ENCODE measurements at places on chromosomes 12 and 14.

GRCh38 chr12:58386136-58386535 lies 444.8 kb downstream of the ATP23 start:
- no peak for DNase-seq

GRCh38 chr12:92987846-92988621 lies 58.9 kb upstream of the EEA1 start:
- no peak for DNase-seq

GRCh38 chr12:120007272-120007671 lies 18.2 kb downstream of the BICDL1 start:
- DNase-seq = no peak

GRCh38 chr12:85152311-85152729 lies 116.2 kb downstream of the LRRIQ1 start:
- DNase-seq = no peak

- DNase-seq = no peak
Observed at GRCh38 chr14:21518725-21519124, 7.4 kb downstream of the SALL2 start.

- DNase-seq = no peak
Observed at GRCh38 chr14:89912667-89913211, 41.8 kb downstream of the EFCAB11 start.

- DNase-seq = no peak
Observed at GRCh38 chr14:75426332-75427125, 1.3 kb upstream of the JDP2 start.

DNA sequence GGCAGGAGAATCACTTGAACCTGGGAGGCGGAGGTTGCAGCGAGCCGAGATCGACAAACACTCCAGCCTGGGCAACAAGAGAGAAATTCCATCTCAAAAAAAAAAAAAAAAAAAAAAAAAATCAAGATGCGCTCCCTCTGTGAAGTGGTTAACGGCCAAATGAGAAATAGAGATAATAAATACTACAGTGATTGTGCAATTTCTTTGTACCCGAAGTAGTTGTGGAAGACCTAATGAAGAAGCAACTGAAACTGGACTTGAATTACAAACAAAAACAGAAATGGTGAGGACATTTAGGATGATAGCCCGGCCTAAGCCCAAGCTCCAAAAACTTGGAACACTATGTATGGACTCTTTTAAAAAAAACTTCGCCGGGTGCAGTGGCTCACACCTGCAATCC lies 44.2 kb upstream of the CDK17 start:
- DNase-seq = no peak

DNA sequence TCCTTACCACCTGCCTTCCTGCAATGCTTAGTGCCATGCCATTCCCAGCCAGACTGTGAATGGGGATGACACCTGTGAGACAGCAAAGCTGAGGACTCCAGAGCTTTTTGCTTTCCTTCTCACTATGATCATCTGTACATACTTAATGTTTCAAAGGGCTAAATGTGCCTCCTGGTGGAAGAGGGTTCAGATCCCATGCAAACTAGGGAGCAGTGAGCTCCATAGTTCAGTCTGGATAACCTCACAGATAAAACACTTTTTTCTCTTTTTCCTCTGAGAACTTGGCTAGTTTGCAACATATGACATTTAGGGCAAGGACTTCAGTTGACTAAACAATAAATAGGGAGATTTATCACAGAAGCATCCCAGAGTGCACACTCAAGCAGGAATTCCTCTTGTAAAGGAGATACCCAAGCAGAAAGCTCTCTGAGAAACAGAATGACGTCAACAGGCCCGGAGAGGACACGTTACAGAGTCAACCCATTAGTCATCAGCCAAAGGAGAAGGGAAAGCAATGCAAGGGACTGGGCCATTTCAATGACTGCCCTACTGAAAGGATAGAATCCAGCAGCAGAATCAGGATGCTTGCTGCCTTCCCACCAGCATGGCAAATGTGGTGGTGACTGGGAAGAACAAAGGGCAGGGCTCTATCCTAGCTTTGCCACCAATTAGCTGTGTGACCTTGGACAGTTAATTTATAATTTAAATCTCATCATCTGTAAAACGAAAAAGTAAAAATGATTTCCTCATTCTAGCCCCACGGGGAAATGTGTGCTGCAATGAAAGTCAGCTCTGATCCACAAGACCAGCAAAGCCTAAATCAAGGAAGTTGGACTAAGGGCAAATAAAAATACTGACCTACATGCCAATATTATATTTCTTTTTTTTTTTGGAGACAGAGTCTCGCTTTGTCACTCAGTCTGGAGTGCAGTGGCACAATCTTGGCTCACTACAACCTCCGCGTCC lies 80.8 kb upstream of the ACTN1 start:
- DNase-seq = no peak

All from progenitor cell of endocrine pancreas (in vitro differentiated cells).